Psoas muscle (tissue), 8 donors: ENCODE measurements at places on chromosomes 2 and 18. TPM values are rescaled to one million over a fixed set of nuclear protein-coding genes. Genes with fewer than 3 reads are reported as not detected.

The GAD1 gene
- not detected for total RNA-seq

The COL3A1 gene
- 73.1 TPM for total RNA-seq

The SLC30A3 gene
- 0.34 TPM for total RNA-seq

The CMPK2 gene
- 1.6 TPM for total RNA-seq

The CYTIP gene
- total RNA-seq, result 1.1 TPM

The CFLAR gene
- 353 TPM for total RNA-seq

The OXER1 gene
- 0.20 TPM for total RNA-seq

The HOXD1 gene
- 0.12 TPM for total RNA-seq

The CRYBA2 gene
- total RNA-seq, result not detected

The CNDP1 gene
- not detected for total RNA-seq

The CTAGE1 gene
- total RNA-seq, result not detected

The TTN gene
- total RNA-seq, result 4,462 TPM

The TCF23 gene
- total RNA-seq, result not detected

The ALPI gene
- not detected for total RNA-seq

The XDH gene
- not detected for total RNA-seq

The THSD7B gene
- total RNA-seq, result 0.20 TPM

The ANKRD29 gene
- 0.57 TPM for total RNA-seq

The PAIP2B gene
- total RNA-seq, result 42.0 TPM

The LRATD1 gene
- 0.42 TPM for total RNA-seq

The AOX1 gene
- total RNA-seq, result 5.0 TPM

The AMER3 gene
- not detected for total RNA-seq

The NPPC gene
- total RNA-seq, result 1.1 TPM

The DOCK10 gene
- 4.4 TPM for total RNA-seq

The C2orf76 gene
- 7.1 TPM for total RNA-seq

The PJVK gene
- 1.2 TPM for total RNA-seq

The GREB1L gene
- 7.8 TPM for total RNA-seq

The MYOM1 gene
- total RNA-seq, result 412 TPM

The PSD4 gene
- total RNA-seq, result 1.5 TPM

The FBXO11 gene
- total RNA-seq, result 32.9 TPM

The LHCGR gene
- not detected for total RNA-seq

The SRD5A2 gene
- total RNA-seq, result 0.10 TPM

The ANAPC1 gene
- total RNA-seq, result 21.3 TPM
